NCI-H1694 treated with DMSO at 0.1 percent for 48 hours (cell line): ENCODE measurements at places on chromosomes 12 and 14.

DNA sequence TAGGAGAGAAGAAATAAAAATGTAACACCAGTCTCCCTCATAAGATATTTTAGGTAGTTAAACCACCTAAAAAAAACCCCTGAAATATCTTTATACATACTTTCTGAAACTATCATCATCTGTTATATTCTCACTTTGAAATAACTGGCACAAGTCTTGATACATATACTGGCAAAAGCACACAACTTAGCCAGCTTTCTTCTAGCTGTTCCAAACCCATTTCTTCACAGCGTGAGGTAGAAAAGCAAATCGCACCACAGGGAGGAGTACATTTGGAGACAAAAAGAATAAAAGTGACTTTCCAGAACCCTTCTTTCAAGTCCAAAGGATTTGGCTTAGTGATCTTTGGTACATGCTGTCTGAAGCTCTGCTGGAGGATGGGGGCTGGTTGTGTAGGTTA, 78.5 kb downstream of the RERG start:
- no peak for DNase-seq

DNA sequence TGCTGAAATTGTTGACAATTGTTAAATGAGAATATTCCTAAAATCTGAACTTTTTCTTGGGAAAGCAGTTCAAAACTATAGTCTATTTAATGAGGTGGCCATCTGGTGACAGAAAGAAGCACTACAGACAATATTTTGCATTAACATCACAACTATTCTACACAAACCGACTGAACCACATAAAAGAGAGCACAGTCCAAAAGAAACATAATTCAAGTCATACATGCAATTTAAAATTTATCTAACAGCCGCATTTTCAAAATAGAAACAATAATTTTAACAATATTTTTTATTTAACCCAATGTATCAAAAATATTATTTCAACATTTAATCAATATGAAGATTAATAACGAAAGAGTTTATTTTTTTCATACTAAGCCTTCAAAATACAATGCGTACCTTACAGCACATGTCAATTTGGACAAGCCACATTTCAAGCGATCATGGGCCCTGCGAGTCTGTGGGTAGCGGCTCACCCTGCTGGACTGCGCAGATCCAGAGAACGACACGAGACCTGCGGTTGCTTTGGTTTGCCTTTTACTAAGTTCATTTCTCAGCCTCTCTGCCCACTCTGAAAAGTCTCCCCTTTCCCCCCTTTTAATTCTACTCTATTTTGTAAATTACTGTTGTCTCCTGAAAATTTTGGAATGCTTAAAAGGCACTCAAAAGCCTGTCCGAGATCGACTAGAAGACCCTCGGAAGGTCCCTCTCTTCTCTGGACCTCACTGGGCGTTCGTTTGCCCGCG, 947 bp upstream of the LRRC9 start:
- DNase-seq: peak; percentile 79

DNA sequence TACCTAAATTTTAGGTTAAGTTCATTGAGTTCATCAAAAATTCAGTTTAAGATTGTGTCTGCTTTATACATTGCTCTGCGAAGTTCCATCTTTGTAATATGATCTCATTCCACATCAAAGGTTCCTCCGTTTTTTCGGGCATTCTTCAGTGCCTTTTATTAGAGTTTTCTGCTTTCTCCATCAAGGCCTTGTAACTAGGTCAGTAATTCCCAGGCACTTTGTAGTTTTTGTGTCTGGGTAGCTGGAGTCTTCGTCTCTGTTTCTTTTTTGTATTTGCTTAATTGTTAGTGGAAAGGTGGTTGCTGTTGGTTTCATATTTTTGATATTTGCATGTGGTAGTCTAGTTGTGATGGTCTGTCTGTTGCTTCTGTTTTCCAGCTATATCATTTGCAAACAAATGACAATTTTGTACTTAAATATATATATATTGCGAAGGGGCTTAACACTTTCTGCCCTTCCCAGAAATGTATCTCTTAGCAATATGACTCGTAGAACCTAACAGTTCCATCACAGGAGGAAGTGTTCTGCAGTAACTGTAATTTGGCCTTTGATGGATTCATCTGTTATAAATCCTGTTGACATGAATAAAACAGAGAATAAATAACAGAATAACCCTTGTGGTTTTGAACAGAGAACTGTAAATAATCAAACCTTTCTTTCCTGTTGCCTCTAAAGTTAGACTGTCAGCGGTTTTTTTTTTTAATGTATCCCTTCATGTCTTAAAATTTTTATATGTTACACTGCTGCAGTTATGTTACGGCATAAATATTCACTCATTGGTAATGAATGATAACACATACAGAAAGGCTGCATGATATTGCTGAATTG, 88.4 kb upstream of the DYNC1H1 start:
- DNase-seq: no peak

DNA sequence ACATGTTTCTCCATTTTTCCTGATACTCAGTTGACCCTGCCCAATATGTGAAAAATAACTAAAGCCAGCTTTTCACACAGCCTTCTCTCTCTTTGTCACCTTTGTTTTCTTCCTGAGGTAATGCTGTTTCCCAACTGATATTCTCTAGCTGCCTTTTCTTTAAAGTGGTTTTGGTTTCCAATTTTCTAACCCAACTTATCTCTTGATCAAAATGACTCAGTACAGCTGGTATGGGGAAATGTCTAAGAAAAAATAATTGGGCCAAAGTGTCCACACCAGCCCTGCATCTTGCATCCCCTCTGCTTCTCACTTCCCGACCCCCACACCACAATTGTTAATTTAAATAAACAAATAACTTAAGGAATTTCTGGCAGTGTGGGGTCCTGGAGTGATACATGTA, 193.8 kb downstream of the SYT1 start:
- no peak for DNase-seq

GRCh38 chr12:111597831-111598636, 1.1 kb downstream of the ATXN2 start:
- no peak for DNase-seq

- DNase-seq: no peak
These were observed 44.2 kb upstream of the FOS start for GRCh38 chr14:75234173-75235115.

- no peak for DNase-seq
These were observed 111.1 kb upstream of the AMIGO2 start for GRCh38 chr12:47190905-47191304.

DNA sequence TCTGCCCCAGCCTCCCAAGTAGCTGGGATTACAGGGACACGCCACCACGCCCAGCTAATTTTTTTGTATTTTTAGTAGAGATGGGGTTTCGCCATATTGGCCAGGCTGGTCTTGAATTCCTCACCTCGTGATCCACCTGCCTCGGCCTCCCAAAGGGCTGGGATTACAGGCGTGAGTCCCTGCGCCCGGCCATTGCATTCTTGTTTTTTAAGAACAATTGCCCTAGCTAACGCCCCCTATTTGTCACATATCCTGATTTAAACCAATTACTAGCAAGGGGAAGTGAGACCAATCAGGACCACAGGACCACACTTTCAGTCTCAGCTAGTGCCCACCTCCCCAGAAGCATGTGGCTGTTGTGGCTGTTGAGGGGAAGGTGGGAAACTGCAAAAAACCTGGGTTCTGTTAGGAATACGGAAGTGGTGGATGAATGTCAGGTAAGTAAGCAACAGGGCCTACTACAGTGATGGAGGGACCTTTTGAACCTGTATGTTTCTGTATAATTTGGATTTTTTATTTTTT, 37.8 kb upstream of the NFYB start:
- DNase-seq: no peak

- no peak for DNase-seq
These were observed 718.8 kb upstream of the TMEM132C start for GRCh38 chr12:127548123-127548553.

- DNase-seq: no peak
These were observed 32.8 kb upstream of the PPFIBP1 start for GRCh38 chr12:27491226-27491625.

GRCh38 chr12:57726151-57726883, 12.2 kb downstream of the AGAP2 start:
- peak; percentile 78 for DNase-seq

DNA sequence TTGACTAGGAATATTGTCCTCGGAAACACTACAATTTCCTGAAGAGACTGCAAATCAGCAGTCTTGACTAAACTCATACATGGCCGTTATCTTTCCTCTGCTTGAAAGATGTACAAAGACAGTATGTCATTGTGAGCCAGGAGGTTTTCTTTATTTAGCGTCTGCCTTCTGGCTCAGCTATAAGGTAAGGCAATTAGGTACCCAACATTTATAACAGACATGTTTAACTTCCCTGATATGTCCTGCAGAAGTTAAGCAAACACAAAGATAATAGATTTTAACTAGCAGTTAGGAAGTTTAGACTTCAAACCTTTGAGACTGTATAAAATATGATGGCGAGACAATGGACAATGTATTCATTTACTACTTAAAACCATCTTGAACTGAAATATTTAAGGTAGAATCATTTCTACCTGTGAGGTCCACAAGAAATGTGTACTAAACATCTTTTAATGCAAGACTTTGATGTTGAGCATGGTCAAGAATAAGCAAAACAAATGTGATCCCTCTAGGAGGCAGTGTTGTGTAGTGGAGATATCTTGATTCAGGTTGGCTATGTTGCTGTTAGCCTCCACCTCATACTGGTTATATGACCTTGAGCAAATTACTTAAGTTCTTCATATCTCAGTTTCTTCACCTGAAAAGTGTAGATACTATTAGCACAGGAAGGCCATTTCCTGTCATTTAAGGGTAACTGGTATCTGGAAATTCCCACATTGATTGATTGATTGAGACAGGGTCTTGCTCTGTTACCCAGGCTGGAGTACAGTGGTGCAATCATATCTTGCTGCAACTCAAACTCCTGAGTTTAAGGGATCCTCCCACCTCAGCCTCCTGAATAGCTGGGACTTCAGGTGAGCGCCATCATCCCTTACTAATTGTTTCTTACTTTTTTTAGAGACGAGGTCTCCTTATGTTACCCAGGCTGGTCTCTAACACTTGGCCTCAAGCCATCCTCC, 96.3 kb upstream of the EEA1 start:
- peak; percentile 34 for DNase-seq
